Breast epithelium (tissue), 4 donors: ENCODE measurements at places on chromosomes 11 and 22. TPM values are rescaled to one million over a fixed set of nuclear protein-coding genes. Genes with fewer than 3 reads are reported as not detected.
A peak's percentile ranks its signal among the peaks of the same experiment; 100 is the strongest.

C11orf68 gene
- 19.7 TPM for total RNA-seq

GRCh38 chr11:77198440-77198849 is 70.4 kb downstream of the MYO7A start:
- H3K27me3 ChIP-seq: no peaks in the 10 kb centered on the region
- peak; percentile 48 for DNase-seq
- no peaks in the 10 kb centered on the region for H3K36me3 ChIP-seq
- no peak overlapping the region for H3K4me3 ChIP-seq

GRCh38 chr11:115929618-115930129 is 425.5 kb upstream of the CADM1 start:
- no peak for DNase-seq
- H3K27ac ChIP-seq: no peak overlapping the region
- no peaks in the 10 kb centered on the region for H3K4me1 ChIP-seq

- no peak for DNase-seq
- H3K4me3 ChIP-seq: peak within 1 kb of the TSS; percentile 43
- H3K27ac ChIP-seq: peak within 1 kb of the TSS; percentile 48
- H3K36me3 ChIP-seq: no peaks in the 10 kb centered on the region
Measured at GRCh38 chr22:23772649-23773473, at the start of gene MMP11. Gene MMP11 (plus strand): TSS chr22:23772849. CDS start chr22:23772871, 22 bp downstream.

CABP4 gene
- total RNA-seq: 3.9 TPM
